Activated CD4-positive, CD25-positive, alpha-beta regulatory T cell treated with anti-CD3 and anti-CD28 coated beads, Interleukin-2, amount 50 U/mL, for 72 hours (primary cell): ENCODE measurements at places on chromosomes 16 and 17.
A peak's percentile ranks its signal among the peaks of the same experiment; 100 is the strongest.

DNA sequence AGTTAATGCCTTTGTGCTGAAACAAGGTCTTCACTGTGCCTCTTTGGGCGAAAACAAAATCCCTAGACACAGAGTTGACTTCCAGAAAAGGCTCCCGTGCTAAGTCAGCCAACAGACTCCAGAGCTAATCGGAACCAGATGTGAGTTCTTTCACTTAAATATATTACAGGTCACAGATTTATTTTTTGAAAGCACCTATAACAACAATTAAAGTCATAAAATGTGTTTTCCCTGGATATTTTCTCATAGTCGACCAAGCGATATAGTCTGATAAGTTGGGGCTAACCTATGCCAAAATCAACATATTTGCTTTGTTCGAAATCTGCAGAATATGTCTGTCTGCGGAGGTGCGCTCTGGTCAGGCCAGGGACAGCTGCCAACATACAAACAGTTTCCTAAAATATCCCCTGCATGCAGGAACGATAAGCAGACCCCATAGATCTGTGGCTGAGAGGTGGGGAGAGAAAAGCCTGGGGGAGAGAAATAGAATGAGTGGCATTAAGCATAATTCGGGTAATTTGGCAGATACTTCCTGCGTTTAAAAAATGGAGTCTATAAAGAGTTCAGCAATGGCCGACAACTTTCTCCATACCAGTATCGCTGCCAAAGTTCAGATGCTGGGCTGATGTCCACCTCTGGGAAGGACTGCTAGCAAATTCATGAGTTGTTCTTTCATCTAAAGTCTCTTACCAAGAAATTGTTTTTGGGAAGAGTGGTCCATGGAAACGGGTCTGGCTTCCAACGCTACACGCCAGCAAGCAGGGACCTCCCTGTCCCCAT lies 50.8 kb upstream of the MYH10 start:
- DNase-seq, result no peak

DNA sequence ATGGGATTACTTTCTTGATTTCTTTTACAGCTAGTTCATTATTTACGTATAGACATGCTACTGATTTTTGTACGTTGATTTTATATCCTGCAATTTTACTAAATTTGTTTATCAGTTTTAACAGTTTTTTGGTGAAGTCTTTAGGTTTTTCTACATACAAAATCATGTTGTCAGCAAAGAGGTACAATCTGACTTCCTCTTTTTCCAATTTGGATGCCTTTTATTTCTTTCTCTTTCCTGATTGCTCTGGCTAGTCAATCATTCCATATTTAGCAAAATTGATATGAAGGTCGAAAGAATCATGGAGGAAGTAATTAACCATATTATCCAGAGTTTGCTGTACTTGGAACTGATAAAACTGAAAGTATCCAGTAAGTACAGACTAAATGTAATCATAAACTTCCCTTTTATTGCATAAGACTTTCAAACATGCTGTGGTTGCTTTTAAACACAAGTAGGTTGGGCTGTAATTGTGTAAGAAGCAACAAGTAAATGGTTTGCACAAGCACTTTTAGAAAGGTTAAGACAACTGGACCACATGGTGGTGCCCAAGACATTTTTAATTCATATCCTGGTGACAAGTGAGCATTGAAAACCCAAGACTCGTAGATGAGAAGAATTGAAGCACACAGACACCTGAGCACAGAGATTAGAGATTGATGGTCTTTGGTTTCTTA lies 8.4 kb downstream of the GDE1 start:
- no peak for DNase-seq

GRCh38 chr16:58511933-58512815 lies 3.1 kb upstream of the SETD6 start:
- peak; percentile 86 for DNase-seq

DNA sequence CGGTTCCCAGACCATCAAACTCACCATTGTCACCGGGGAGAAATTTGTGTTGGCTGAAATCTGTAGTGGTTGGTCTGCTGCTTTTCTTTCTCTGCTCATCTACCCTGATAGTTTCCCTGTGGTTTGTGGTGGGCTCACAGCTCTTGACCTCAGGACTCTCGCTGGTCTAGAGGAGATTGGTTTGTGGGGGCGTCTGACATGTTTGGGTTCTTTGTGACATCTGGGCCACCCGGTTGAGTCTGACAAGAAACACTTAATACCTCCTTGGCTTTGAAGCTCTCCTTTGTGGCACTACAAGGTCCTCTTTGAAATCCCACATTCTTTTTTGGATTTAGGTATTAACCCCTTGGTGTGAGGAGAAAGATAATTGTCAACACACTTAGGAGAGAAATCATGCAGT lies 662.0 kb downstream of the WWOX start:
- no peak for DNase-seq

DNA sequence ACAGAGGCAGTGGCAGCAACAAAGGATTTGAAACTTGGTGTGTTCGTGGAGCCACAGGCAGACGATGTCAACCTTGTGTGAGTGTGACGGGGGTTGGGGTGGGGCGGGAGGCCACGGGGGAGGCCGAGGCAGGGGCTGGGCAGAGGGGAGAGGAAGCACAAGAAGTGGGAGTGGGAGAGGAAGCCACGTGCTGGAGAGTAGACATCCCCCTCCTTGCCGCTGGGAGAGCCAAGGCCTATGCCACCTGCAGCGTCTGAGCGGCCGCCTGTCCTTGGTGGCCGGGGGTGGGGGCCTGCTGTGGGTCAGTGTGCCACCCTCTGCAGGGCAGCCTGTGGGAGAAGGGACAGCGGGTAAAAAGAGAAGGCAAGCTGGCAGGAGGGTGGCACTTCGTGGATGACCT lies 25.5 kb downstream of the STH start:
- DNase-seq, result no peak

DNA sequence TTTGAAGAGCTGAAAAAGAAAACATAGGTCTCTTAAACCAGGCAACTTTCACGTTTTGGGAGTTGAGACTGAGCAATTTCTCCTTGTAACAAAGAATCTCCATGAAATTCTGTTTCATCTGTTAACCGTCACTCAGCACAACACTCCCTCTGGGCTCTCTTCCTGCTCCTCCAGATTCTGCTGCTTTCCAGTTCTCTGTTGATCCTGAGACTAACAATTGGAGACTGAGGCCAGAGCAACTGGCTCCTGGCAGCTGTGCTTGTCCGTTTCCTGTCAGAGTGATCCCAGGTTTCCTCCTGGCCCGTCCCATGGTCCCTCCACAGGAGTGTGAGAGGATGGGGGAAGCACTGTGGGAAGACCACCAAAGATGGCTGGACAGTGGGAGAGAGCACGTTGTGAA lies 32.5 kb downstream of the IST1 start:
- DNase-seq, result no peak

DNA sequence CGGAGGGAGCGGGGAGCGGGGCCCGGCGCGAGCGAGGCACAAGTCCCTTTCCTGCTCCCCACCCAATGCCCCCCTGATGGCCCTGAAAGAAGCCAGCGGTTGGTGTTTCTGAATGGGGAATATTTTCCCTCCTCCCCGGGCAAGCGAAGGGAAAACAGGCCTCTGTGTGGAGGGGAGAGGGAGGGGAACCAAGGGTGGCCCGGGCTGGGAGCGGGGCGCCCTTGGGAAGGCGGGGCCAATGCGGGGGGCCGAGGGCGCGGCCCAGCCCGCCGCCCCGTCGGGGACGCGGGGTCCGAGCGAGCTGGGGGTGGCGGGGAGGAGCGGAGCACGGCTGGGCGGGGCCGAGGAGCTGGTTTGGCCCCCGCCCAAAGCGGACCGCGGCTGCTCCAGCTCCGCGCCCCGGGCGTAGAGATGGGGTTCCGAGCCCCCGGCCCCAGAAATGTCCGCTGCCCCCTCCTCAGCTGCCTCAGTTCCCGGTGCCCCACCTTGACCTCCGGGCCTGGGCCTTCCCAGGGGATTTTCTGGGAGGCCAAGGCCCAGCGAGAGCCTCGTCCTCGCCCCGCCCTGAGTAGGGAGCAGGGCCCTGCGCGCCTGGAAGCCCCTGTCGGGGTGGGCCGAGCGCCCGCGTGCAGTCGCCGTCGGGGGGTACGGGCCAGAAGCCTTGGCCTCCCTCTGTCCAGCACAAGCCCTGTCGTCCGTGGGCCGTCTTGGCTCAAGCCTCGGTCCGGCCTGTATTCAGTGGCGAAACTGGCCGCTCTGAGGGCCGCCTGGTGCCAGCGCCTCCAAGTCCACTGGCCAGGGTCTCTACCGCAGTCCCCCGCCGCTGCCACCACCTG lies 3.9 kb upstream of the HEXIM1 start:
- DNase-seq, result no peak

DNA sequence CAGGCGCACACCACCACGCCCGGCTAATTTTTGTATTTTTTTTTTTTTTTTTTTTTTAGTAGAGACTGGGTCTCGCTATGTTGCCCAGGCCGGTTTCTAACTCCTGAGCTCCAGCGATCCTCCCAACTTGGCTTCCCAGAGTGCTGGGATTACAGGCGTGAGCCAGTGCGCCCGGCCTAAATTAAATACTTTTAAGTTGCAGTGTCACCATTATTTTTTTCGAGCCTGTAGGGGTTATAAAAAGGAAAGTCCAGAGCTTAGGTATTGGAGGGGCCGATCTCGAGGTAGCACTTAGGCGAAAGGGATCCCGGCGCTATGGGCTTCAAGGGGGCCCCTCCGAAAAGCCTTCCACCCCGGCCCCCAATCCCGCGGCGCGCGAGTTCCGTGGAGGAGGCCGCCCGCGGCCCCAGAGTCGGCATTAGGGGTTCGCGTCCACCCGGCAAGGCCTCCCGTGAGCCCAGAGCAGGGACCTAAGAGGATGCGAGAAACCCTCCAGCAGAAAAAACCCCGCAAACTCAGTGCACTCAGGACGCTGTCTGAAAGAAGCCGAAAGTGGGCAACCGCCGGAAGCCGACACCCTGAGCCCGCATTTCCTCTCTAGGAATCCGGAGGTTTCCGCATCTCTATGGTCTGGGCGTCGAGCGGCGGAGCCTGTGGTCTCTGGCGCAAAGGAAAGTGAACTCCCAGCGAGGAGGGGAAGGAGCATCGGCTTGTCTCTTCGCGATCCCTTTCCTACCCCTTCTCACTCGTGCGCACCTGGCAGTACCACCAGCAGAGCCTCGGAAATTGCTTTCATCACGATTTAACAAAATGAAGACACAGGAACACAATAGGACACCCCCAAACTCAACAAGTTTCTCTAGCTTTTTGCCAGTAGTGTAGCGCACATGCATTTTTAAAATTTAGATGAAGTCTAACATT lies 14.1 kb upstream of the RGS9 start:
- peak; percentile 62 for DNase-seq

- no peak for DNase-seq
Observed at GRCh38 chr17:52419229-52419641, 260.7 kb upstream of the CA10 start.

- no peak for DNase-seq
Observed at GRCh38 chr17:60391471-60392041, 377 bp downstream of the USP32 start.
